ENCODE measurements at places on chromosomes 5 and 9.

GRCh38 chr5:39076757-39077728 is 2.8 kb upstream of the RICTOR start:
- no peak for DNase-seq

- DNase-seq, result no peak
Measured at GRCh38 chr5:115586525-115587146, 15.6 kb downstream of the TICAM2 start.

- DNase-seq, result no peak
Measured at GRCh38 chr5:67243349-67243748, 46.8 kb upstream of the CD180 start.

- DNase-seq, result no peak
Measured at GRCh38 chr9:13832446-13832845, 481.5 kb downstream of the NFIB start.

DNA sequence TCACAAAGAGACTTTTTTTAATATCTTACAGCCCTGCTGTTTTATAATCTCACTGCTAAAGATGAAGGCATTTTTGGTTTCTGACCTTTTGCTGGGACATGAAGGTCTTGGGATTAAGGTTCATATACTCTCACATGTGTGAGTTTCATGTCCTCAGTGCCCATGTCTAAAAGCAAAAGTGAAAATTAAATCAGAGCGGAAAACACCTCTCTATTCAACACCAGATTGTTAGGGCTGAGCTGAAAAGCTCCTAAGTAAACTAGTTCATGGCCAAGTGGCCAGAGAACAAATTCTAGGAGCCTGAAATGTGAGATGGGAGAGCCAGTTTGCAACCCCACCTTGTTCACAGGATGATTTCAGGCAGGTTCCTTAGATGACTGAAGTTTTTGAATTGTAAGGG is 110.9 kb downstream of the GRIA1 start:
- no peak for DNase-seq

DNA sequence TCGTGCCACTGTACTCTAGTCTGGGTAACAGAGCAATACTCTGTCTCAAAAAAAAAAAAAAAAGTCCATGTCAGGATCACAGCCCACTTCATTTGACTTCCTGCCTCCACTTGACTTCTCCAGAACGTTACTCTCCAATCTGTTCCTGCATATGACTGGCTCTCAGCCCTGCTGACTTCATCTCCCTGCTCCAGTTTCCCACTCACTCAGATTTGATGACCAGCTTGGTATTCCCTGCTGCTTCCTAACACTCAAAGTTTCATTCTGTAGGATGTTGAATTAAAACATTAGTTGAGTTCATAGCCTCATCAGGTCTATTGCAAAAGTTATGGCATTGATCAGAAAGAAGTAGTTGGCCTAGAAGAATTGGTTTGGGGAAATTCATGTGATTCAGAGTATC is 52.3 kb downstream of the UGCG start:
- no peak for DNase-seq

DNA sequence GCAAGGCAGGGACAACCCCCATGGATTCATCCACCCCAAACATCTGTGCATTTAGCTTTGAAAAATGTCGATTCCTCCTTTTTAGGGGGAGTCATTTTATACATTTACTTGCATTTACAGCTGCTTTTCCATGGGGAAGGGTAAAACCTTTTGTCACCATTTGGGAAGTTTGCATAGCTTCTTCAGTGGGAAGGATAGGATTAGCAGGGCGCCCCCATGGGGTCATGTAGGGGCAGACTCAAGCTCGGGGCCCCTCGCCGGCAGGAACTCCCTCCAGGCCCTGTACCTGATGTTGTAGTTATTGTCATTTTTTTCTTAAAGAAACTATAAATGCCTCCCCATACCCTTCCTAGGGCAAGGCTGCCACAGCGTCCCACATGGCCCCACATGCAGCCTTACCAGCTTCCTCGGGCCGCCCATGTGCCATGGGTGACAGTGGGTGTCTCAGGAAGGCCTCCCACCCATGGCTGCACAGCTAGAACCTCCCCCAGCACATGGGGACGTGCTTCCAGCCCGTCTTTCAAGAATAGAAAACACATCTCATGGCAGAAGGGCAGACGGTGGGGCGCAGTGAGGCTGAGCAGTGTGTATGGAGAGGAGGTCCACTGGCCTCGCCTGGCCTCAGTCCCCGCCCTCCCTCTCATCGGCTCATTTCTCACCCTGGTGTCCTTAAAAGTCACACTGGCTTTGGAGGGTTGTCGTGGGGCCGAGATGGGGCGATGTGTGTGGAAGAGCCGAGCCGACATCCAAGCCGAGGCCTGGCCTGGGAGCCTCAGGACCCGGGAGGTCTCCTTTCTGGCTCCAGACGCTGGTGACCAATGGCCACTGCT is 76.1 kb upstream of the OTULINL start:
- DNase-seq, result no peak

GRCh38 chr5:174750711-174751110 is 26.3 kb downstream of the MSX2 start:
- no peak for DNase-seq

Data from stimulated activated CD4-positive, alpha-beta T cell treated with anti-CD3 and anti-CD28 coated beads, Interleukin-1b, Interleukin-23, amount 100 ng/mL, for 1 hour (primary cell).